ENCODE measurements at places on chromosomes 6 and 20.

DNA sequence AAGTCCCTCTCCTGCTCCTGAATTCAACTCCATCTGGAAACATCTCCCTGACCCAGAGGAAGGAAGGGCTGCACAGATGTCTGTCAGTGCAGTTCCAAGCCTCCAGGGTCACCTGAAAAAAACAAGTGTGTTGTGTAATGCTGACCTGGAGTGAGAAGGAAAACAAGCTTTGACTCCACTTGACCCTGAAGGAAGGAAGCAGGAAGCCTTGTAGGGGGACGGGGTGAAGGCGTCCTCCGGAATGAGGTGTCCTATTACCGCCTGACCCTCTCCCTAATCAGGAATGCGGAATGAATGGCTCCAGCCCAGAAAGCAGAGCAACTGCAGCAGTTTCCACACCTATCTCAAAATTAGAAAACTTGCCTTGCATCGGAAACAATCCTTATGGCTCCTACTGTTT is 13.9 kb upstream of the ADGRF5 start:
- no peak for DNase-seq

GRCh38 chr6:169451065-169451838 is 197.6 kb upstream of the THBS2 start:
- DNase-seq, result no peak

DNA sequence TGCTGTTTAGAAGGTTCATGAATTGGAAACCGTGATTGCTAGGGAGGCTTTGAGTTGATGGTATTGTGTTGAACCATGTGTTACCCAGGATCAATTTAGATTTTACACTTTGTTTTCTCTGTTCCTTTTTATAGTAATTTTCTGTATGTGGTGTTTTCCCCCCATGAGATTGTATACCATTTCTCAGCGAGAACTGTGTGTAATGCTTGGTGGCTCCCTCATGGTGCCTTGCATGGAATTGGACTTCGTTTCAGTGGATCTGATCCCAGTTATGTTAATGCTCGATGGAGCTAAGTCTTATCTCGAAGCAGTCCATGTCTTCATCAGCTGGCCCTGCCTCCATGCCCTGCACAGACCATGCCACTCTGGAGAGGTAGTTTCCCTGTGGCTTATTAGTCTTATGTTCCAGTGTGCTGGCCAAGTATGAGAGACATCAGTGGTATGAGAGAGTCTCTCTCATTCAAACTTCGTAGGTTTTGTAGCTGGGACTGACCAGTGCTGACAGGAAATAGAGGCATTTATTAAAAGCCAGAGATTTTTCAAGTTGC is 18.7 kb downstream of the PTPN1 start:
- DNase-seq, result no peak

DNA sequence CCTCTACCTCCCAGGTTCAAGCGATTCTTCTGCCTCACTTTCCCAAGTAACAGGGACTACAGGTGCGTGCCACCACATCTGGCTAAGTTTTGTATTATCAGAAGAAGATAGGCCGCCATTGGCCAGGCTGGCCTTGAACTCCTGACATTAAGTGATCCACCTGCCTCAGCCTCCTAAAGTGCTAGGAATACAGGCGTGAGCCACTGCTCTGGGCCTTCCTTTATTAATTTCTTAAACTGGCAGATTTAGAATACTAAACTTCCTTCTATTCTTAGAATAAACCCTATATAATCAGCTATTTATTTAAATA is 86.6 kb downstream of the HFE start:
- DNase-seq, result no peak

DNA sequence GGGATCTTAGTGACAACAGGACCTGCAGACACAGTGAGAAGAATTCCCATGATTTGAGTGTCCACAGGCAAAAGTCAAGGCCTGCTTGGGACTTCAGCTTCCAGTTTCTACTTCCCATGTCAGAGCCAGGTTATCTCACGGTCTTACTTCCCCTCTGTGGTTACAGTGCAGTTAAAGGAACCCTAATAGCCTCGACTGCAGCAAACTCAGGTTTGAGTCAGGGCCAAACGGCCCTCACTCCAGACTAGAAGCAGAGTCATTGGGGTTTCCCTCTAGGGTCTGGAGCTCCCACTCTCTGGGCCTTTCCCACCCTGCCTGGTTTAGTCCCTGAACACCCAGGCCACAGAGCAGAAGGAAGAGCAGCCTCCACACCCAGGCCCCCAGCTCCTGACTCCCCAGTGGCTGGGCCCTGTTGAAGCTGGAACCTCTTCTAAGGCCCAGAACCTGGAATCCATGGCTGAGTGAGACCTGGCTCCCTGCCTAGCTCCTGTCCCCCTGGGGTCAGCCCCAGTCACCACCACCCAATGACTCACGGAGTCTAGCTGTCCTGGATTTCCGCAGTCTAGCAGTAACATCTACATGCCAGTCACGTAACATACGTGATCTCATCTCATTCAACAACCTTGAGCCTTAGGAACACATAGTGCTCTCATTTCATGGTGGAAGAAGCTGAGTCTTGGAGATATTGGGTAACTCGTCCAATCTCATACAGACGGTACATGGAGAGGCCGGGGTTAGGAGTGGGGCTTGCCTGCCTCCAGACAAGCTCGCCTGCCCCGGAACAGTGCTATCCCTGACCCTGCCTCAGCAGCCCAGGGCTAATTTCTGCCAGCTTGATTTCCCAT is 9.2 kb upstream of the GHRH start:
- no peak for DNase-seq

DNA sequence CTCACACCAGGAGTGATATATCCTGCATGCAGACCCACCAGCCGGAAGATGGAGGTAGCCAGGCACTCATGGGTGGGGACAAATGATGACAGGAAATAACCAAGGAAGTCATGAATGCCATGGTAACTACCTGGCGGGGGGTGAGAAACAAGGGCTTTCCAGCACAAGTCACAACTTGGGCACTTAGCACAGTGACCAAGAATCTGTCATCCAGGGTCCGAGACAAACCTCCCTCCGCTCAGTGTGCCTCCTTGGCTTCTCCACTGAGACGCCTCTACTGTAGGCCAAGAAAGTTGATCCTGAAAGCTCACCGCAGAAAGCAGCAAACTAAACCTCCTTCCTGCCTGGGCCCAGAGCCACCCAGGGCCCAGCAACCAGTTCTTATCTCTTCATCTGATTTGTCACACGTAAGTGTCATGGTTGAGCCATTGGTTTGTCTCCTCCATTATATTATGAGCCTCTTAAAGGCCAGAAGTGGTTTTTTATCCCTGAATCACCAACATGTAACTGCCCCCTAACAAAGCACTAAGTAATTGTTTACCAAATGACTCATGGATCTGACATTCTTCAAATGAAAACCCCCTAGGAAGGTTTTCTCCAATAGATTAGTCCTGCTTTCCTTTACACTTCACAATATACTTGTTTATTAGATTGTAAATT is 84.3 kb upstream of the TAB2 start:
- DNase-seq, result no peak

DNA sequence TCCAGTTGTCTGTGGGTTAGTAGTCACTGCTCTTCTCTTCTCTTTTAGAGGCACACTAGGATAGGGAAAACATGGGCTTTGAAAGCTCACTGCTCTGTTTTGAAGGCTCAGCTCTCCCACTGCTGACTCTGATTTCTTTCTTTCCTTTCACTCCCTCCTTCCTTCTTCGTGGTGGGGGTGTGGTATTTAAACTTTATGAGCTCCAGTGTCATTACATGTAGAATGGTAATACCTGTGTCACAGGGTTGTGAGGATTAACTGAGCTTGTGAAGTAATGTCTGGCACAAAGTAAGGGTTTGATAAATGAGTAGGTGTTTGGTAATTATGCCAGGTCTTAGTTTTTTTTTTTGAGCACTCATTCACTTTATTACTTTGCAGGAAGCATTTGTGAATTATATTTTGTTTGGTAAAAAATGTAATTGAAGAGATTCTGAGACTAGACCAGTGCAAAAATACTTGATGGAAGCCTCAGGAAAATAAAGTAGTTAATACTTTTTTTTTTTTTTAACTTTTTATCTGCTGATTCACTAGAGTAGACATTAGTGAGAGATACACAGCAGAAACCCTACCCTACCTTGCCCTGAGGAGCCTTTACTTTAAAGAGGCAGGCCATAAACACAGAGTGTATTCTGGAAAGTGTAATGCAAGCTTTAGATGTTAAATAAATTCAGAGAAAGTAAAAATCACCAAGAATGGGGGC is 17.3 kb downstream of the SMAP1 start:
- no peak for DNase-seq

GRCh38 chr6:113758826-113759574 is 98.1 kb upstream of the MARCKS start:
- no peak for DNase-seq

DNA sequence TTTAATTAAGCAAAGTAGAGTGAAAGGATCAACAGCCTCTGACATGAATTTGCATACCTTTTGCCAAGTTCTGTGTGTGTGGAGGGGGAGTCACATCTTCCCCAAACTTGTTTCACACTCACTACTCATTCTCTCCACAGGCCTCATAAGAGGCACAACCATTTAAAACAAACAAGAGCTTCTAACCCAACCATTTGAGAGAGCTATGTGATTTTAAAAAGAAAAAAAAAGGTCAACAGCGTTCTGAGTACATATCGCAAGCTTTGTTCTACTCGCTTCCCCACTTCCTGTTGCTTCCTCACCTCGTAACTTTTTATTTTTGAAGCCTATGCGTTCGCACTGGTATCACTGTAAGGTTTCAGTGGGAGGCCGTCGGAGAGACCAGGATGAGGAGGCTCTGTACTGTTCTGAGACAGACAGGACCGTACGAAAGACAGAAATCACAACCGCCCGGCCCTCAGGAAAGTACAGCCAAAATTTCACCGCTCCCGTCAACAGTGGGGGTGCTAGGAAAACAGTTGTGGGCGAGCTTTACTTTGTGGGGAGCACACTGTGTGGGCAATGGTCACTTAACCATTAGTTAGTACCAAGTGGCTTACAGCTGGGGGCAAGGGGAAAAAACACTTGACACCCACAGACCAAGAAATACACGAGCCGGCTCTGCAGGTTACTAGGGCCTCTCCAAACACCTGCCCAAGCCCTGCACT is 61.3 kb downstream of the TRERF1 start:
- DNase-seq, result no peak

DNA sequence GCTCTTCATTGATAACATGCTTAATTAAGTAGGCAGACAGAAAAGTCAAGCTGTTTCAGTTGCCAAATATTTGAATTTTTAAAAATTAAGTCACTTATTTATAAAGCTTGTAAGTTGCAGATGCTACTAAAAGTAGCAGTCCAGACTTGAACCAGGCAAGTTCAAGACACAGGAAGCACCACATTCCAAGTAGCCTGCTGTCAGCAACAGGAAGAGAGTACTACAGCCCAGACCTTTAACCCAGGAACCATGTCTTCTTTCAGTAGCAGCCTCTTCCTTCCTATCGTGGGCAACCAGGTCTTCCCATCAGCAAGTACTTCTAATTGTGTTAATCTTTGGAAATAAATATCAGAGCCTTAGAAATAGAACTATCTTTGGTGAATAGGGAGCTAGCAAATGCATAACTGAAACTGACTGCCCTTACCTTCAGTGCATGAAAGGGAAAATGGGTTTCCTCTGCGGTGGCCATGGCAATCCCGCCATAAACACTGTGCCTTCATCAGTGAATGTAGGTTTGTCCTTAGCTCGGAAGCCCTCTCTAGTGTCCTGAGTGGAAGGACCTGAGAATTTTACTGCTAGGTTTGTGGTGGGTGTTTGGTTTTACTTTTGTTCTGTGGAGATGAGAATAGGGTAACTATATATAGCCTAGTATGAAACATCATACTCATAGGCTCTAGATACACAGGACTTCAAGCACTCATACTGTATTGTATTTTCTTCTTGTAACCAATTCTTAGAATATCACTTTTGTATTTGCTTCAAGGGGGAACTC is 95.6 kb downstream of the SYCP2 start:
- DNase-seq, result no peak

DNA sequence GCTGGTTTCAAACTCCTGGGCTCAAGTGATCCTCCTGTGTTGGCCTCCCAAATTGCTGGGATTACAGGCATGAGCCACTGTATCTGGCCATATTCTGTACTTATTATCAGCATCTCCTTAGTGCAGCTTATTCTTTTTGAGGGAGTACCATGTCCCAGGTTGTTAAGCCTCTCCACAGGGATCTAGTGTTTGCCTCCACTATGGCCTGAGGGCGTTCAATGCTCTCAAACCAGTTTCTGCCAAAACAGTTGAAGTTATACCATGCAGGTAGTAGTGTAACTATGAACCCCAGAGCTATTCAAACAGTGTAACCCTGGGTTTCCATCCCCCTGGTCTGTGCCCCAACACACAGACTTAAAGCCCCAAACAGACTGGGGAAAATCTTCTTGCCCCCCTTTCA is 81.7 kb downstream of the BACH2 start:
- DNase-seq, result no peak

GRCh38 chr6:31821301-31822035 is 6.1 kb upstream of the HSPA1B start:
- DNase-seq, result peak; percentile 90

GRCh38 chr6:329888-330691 is 37.8 kb downstream of the DUSP22 start:
- peak; percentile 55 for DNase-seq

DNA sequence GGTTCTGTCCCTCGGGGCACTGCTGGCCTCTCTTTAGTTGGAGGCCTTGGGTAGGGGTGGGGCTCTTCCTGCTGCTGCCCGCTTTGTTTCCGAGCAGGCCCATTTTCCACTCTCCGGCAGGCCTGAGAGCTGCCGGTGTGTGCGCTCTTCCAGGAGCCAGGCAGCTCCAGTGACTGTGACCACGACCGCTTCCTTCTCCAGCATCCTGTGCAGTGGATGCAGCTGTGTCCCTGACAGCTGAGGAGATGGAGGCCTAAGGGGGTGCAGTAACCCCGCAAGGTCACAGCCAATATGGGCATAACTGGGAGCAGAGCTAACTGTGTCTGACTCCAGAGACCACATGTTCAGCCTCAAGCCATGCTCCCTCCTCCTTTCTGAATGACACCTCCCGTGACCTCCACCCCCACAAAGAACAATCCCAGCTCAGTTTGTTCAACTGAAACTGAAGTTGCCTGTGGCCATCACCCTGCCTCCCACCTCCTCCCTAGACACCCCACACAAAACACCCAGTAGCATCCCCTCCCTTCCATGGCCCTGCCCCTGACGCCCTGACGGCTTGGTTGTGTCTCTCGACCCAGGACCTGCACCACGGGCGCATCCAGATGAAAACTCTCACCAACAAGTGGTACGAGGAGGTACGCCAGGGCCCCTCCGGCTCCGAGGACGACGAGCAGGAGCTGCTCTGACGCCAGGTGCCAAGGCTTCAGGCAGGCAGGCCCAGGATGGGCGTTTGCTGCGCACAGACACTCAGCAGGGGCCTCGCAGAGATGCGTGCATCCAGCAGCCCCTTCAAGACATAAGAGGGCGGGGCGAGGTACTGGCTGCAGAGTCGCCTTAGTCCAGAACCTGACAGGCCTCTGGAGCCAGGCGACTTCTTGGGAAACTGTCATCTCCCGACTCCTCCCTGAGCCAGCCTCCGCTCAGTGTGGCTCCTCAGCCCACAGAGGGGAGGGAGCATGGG is 27.8 kb downstream of the SPATA2 start:
- DNase-seq, result peak; percentile 46

GRCh38 chr6:67689329-67689728 is 945.8 kb upstream of the ADGRB3 start:
- no peak for DNase-seq

- DNase-seq, result no peak
These were observed 164.4 kb upstream of the TAB2 start for GRCh38 chr6:149153100-149153499.

- DNase-seq, result no peak
These were observed 102.6 kb downstream of the IBTK start for GRCh38 chr6:82144852-82145340.
